ENCODE measurements at places on chromosomes 7 and 10.

DNA sequence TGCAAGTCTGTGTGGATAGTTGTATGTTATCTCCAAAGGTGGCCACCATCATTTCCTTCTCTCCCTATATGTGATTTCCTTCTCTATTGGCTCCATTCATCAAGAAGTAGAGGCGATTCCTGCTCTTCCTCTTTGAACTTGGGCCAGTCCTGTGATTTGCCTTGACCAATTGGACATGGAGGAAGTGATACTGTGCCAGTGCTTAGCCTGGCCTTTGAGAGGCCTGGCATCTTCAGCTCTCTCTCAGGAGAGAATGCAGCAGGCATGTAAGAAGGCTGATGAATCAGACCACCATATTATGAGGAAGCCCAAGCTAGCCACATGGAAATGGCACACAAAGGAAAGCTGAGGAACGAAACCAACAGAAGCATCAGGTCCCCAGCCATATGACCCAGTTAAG lies 195.0 kb upstream of the SVIL start:
- DNase-seq: no peak

DNA sequence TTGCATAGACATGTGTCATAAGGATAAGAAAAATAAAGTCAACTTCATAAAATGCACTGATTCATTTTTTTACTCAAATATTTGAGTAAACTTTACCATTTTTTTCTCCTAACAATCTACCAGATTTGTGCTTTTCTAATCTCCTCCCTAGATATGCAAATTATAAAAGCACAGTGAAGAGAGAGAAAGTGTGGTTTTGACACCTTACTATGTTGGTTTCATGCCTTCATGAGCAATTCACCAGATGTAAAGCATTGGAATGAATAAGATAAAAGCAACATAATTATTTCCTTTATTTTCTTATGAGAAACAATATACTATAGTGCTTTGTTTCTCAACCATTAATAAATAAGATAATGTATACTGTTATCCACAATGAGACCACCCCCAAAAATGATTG lies 432.5 kb upstream of the PCDH15 start:
- DNase-seq: no peak

DNA sequence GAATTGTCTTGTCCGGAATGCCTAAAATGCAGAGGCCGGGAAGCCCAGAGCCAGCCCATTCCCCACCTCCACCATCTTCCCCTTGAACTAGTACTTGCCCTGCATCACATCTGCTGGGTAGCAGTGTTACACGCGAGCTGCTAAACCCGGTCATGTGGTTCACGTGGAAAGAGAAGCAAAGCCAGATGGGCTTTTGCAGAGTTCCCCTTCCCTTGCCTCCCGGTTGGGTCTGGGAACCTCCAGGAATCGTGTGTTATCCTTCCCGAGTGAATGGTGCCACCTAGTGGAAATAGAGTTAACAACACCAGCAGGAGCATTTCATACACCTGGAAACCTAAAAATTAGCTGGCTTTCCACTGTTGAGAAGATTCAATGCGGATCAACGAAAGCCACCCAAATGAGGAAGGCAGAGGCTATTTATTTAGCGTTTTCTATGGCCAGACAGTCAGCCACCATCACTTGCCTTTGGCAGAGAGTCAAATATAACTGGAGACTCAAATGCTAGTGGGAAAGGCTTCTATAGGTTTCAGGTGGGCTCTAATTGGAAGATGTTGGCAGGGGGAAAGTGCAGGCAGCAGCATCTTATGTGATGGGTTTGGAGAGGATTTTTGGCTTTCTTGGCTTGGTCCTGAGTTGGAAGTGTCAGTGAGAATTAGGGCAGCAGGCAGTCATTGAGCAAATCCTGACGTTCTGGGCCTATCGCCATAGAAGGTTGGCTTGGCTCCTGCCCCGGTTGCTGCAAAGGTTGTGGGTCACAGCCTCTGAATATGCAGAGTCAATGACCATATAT lies 12.9 kb upstream of the DENND2A start:
- peak; percentile 47 for DNase-seq

GRCh38 chr7:38863601-38864291 lies 45.2 kb downstream of the VPS41 start:
- peak; percentile 16 for DNase-seq

DNA sequence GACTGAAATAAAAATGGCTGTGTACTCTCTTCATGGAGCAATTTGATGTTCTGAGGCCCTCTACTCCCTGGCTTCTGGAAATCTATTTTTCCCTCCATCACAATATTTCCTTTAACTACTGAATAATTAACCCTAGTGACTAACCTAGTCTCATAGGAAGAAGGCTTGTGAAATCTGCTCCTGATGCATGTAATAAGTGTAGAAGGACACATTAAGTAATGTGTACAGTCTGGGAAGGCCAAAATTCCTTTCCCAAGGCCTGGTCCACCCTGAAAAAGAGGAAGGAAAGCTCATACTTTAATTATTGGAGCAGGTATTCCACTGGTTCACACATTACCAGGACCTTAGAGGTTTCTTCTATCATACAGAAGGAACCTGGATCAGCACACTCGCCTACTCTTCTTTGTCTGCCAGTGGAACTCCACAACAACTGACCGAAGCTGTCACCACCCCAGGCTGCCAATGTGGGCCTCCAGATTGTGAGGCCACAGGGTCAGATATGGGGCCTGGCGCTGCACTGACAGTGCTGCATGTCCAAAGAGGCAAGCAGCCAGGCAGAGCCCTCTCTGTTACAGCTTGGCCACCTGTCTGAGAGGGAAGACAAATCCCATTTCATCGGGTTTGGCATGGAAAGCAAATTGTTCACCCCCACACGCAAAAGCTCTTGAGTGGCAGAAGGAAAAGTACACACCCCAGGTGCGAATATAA lies 54.4 kb upstream of the FAM133B start:
- no peak for DNase-seq

DNA sequence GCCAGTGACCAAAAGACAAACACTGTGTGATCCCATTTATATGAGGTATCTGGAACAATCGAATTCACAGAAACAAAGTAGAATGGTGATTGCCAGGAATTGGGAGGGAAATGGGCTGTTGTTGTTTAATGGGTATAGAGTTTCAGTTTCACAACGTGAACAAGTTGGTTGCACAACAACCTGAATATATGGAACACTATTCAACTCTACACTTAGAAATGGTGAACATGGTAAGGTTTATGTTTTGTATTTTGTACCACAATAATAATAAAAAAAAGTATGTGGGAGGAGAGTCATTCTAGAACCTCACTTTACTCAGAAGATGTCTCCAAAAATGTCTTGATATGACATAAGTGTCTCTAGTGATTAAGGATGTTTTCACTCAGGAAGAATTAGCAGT lies 85.2 kb upstream of the SGCE start:
- DNase-seq: no peak

DNA sequence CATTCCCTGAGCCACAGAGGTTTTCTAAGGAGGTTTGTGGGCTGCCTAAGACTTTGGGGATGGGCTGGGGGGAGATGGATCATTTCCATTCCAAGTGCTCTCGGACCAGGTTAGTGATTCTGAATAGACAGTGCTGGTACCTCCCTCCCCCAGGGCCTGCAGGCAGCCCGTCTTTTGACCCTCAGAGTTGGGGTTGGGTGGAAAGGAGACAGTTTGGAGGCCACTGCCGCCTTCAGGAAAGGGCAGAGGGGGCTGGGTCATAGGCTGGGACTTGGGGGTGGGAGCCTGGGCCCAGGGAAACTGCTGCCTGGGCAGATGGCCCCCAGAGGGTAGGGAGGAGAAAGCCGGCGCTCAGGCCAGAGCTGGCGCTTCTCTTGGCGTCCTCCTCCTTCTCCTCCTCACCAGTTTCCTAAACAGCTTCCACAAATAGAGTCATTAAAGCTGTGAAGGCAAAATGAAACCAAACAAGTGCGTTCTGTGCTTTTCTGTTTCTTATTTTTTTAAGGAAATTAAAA lies 4.4 kb downstream of the UNC5B start:
- DNase-seq: no peak

GRCh38 chr10:34380856-34381255 lies 434.2 kb downstream of the PARD3 start:
- DNase-seq: no peak

DNA sequence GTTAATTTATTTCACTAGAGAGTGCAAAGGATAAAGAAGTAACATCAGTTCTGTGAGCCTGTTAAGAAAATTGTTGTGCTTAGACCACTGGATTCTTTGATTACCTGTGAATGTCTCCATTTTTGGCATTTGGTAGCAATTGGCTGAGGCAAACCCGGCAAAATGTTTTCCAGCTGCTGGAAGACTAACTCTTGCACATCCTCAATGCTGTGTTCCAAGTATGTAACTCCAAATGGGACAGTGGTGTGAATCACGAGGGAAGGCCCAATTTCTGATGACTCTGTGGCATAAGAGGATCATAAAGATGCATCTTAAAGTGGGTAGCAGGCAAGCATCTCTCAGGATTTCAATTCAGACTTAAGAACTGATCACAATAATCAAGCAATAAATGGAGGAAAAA lies 268.8 kb downstream of the RNLS start:
- DNase-seq: no peak

DNA sequence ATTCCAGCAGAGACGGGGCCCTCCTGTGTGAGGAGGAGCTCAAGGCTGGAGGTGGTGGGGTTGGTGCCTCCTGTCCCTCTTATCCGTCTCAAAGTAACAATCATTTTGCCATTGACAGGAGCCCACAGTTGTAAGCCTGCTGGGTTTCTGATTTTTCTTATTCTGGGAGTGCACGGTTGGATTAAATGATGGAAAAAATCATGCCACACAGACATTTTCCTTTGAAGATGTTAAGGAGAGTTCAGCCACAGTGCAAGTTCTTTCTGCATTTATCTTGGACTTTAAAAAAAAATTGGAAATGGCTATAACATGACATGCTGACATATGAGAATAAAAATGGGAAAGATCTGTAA lies 8.4 kb upstream of the LYZL1 start:
- no peak for DNase-seq

- no peak for DNase-seq
Measured at GRCh38 chr10:19385846-19386450, 337.3 kb downstream of the MALRD1 start.

GRCh38 chr7:32206987-32207386 lies 136.8 kb upstream of the PDE1C start:
- no peak for DNase-seq
